NCI-H2171 treated with DMSO at 0.1 percent for 48 hours (cell line): ENCODE measurements at places on chromosomes 6 and 20.

DNA sequence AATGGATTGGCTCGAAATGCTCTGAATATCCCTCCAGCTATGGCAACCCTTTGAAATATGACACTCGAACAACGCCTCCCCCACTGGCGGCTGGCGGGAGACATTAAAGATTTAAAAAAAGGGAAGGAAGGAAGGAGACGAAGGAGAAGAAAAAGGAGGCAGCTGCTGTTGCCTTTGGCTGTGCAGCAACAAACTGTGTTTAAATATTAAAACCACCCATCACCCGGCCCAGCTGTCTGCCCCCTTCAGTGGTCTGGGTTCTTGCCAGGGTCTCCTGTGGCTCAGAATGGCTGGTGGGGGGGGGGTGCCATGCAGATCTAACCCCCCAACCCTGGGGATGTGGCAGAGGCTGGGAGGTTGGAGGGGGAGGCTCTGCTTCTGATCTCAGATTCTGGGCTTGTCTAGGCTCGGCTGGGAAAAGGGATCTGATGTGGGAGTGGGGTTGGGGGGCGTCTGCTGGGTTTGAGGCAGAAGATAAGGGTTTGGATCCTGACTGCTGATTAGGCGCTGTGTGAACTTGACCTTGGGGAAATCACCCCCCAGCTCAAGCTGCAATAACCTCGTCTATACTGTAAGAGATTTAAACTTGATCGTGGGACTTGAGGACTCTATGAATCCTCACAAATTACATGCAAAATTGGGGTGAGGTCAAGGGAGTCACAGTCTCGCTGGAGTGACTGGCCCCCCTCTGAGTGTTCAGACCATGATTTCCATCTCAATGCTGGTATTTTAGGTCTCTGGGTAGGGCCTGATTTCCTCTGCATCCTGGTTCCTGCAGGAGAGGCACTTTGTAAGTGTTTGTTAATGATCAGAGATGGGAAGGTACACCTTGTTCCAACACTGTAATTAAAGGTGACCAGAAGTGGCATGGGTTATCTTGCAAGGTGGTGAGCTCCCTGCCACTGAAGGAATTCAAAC, 40.3 kb upstream of the BLCAP start:
- DNase-seq, result peak; percentile 97

GRCh38 chr6:11918739-11919605, 93.1 kb upstream of the HIVEP1 start:
- no peak for DNase-seq

GRCh38 chr6:151482290-151482689, 11.5 kb upstream of the CCDC170 start:
- DNase-seq, result no peak

DNA sequence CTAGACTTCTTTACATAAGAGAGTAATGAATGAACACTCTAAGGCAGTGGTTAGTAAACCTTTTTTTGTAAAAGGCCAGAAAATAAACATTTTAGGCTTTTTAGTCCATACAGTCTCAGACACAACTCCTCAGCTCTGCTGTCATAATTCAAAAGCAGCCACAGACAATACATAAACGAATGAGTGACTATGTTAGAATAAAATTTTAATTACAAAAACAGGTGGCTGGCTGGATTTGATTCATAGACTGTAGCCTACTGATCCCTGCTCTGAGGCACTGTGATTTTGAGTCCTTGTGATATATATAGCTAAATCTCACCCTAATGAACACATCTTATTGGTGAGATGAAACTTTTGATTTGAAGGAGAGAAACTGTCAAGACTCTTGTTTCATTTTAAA, 155.1 kb downstream of the AIG1 start:
- DNase-seq, result no peak

DNA sequence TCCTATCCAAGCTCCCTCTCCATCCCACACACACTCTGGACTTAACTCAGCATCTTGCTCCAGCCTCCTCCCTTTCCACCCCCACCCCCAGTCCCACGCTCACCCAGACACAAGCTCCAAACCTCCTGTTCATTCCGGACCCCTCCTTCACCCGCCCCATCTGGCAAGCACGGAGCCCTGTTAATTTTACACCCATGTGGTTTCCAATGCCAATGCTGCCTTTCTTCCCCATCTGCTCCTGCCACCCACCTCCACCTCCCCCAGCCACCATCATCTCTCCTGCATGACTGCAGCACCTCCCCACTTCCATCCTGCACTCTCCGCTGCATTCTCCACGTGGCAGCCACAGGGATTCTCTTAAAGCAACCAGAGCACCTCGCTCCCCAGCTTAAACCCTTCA, 9.9 kb upstream of the CDK5RAP1 start:
- peak; percentile 99 for DNase-seq

- no peak for DNase-seq
Observed at GRCh38 chr6:105487040-105487790, 84.3 kb upstream of the PREP start.

DNA sequence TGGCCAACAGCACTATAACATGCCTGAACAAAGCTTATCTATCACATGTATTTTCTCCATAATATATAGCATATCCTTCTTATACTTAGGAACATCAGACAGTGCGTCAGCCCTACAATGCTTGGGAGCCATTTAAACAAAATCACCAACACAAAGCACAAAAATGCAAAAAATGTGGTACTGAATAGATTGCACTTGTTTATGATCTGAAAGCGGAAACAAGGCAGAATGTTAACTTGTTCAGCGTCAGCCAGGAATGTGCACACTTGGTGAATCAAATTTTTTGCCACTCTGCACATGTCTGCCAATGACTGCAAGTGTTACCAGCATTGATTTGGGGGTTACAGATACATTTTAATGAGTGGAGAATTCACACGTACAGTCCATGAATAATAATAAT, 14.8 kb downstream of the SLC35A1 start:
- no peak for DNase-seq

- DNase-seq, result no peak
Observed at GRCh38 chr6:140485740-140486449, 1111.4 kb upstream of the CITED2 start.
